Amniotic epithelial cell (primary cell): ENCODE measurements at places on chromosomes 5 and 9.
A peak's percentile ranks its signal among the peaks of the same experiment; 100 is the strongest.

DNA sequence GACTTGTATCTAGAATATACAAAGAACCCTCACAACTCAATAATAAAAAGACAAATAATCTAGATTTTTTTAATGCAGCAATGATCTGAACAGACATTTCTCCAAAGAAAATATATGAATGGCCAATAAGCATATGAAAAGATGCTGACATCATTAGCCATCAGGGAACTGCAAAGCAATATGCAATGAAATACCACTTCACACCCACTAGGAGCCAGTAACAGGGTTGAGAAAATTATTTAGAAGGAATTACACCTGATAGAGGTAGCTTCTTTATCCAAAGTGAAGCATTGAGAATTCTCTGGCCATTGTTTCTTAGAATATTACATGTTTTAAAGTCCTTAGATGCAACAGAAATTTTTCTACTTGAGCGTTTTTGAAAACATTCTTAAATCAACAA lies 316.9 kb downstream of the KCNN2 start:
- no peak for DNase-seq

GRCh38 chr5:74243634-74244033 lies 396.9 kb downstream of the ENC1 start:
- DNase-seq: peak; percentile 60

DNA sequence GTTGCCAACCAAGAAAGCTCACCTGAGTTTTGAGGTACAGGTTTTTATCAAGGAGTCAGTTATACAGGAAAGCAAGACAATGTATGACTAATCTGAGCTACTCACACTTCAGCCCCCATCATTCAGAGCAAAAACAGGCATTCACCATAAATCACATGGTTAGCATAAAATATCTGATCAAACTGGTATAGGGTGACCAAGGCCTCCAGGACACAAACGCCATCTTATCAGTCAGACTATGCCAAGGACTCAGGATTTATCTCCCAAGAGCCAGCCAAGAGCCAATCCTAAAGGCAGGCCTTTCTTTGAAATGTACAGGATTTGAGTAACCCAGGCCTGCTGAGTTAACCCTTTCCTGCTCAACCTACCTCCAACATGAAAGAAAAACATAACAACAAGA lies 313.0 kb upstream of the NREP start:
- DNase-seq: no peak

DNA sequence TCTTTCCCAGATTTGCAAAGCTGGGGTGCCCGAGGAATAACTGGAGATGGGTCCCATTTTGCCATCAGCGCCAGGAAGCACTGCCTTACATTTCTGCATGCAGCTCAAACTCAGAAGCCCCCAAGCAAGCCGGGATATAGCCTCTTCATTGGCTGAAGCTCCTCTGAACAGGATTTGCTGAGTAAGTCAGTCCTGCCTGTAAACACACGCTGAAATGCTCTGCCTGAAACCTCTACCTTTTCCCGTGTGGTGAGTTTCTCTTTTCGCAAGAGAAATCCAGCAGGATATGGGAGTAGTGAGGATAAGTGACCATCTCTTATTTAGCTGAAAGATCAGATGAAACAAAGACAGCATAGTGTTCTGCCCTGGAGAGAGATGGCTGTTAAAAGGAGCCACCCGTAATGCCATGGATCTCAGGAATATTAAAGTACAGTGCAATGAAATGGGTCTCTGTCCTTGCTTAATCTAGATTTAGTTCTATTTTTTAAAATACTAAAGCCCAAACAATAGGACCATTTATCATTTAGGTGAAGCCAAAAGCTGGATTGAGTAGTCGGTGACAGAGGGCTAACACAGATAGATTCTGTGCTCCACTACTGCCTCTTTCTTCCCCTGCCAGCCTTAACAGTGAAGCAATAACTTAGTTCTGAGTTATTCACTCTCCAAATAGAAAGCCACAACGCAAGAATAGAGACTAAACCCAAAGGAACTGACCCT lies 177.5 kb upstream of the PPP2R2B start:
- DNase-seq: no peak

GRCh38 chr5:20680718-20681302 lies 692.8 kb upstream of the CDH18 start:
- DNase-seq: no peak

DNA sequence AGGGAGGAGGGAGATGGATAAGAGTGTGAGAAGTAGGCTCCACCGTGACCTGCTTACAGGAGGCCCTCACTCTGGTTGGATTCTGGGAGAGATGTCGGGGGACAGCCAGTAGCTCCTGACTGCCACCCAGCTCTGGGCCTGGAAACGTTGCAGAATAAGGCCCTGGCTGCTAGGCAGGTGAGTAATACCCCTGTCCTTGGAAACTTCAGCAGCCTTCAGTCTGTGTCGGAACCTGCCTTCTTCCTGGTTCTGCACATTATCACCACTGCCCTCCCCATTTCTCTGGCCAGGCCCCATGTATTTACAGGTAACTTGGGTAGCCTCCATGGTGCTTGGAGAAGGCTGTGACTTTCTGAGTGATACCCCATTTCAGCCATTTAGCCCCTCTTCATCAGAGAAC lies 26.8 kb downstream of the FAXDC2 start:
- DNase-seq: no peak

GRCh38 chr5:32230356-32231099 lies 56.4 kb upstream of the GOLPH3 start:
- DNase-seq: no peak

- no peak for DNase-seq
Observed at GRCh38 chr5:166695326-166695725, 1596.1 kb upstream of the WWC1 start.

DNA sequence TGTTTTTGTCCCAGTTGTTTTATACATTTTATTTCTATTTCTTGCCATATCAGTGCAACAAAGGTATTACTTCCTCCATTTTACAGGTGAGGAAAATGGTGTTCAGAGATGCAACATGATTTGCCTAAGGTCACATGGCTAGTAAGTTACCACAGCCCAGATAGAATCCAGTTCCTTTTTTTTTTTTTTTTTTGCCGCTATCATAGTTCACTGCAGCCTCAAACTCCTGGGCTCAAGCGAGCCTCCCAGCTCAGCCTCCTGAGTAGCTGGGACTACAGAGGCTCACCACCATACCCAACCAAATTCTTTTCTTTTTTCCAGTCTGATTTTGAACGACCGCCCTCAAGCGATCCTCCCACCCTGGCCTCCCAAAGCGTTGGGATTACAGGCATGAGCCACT lies 480 bp upstream of the CCDC69 start:
- no peak for DNase-seq

GRCh38 chr9:125984461-125984860 lies 237.3 kb downstream of the PBX3 start:
- DNase-seq: no peak

- peak; percentile 46 for DNase-seq
Observed at GRCh38 chr9:122350577-122351355, 20.1 kb upstream of the PTGS1 start.

DNA sequence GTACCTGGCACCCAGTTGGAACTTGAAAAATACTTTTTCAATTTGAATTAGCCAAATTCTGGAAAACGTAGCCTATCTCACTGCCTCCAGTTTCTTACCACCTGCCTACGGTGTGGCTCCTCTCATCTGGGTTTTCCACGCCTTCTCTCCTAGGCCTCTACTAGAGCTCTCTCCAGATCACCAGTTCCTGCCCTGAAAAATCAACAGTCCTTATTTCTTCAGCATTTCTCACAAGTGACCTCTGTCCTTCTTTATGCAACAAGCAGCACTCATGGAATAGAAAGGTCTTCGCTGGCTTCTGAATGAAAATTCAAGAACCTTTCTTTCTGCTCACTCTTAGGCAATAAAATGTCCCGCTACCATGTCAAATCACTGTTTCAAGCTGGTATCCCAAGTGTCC lies 64.8 kb downstream of the PIP5K1B start:
- no peak for DNase-seq

- no peak for DNase-seq
Observed at GRCh38 chr9:75132244-75132643, 43.9 kb downstream of the OSTF1 start.

DNA sequence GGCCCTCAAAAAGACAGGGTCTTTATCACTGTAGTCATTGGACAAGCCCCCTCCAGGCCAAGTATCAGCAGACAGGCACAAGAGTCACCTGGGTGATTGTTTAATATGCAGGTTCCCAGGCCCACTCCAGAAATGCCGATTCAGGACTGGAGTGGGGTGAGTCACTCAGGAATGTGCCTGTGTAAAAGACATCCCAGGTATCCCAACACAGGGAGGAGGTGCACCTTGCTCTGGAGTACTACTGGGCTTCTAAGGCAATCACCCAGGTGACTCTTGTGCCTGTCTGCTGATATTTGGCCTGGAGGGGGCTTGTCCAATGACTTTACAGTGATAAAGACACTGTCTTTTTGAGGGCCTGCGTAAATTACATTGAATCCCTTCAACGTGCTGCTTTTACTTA lies 40.6 kb downstream of the ACTL7B start:
- DNase-seq: no peak

DNA sequence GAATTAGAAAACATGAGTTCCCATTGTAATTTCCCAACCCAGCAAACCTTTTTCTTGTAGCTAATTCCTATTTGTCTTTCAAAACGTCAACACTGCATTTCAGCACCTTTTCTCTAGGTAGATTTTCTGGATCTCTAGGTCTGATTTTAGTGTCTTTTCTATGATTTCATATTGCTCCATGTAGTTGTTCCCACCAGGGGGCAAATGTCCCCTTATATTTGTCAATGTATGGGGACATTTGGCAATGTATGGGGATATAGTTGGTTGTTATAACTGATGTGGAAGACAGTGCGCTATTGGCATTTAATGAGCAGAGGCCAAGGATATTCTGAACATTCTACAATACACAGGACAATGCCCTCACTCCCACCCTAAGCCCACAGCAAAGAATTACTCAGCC lies 273.9 kb upstream of the ADRA1B start:
- no peak for DNase-seq

DNA sequence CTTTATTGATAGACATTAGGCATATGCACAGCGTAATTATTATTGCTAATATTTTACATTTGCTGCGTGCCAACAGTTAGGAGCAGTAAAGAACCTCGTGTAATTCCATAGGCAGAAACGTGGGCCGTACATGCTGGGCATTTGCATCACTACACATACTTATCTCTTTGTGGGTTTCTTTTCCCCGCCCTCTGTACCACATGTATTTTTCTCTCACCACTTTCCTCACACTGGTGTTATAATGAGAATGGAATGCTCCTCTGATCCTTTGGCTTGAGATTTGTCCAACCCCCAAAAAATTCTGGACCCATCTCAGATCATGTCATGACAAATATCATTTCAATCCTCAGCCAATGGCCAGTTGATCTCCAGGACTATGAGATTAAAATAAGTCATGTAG lies 1952.6 kb upstream of the WWC1 start:
- DNase-seq: peak; percentile 90

DNA sequence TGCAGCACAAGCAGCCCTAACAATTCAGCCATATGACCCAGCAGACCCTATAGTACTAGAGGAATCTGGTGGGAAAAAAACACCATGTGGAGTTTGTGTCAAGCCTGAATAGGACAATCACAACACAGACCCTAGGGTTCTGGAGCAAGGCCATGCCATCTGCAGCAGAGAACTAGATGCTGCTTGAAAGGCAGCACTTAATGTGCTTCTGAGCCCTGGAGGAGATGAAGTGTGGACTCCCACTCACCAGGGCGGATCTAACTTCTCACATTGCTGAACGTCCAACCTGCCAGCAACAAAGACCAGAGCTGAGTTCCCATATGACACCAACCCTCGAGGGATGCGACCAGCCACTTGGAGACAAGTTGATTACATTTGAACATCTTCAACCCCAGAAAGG lies 43.2 kb downstream of the GABBR2 start:
- DNase-seq: no peak

GRCh38 chr9:137750007-137750406 lies 127.6 kb upstream of the CACNA1B start:
- DNase-seq: no peak

GRCh38 chr9:134751622-134752021 lies 110.0 kb downstream of the COL5A1 start:
- DNase-seq: no peak

GRCh38 chr9:107759823-107760166 lies 270.2 kb upstream of the KLF4 start:
- DNase-seq: no peak

GRCh38 chr9:107647611-107648010 lies 158.0 kb upstream of the KLF4 start:
- no peak for DNase-seq

GRCh38 chr5:22044229-22044628 lies 808.9 kb downstream of the CDH12 start:
- DNase-seq: no peak

DNA sequence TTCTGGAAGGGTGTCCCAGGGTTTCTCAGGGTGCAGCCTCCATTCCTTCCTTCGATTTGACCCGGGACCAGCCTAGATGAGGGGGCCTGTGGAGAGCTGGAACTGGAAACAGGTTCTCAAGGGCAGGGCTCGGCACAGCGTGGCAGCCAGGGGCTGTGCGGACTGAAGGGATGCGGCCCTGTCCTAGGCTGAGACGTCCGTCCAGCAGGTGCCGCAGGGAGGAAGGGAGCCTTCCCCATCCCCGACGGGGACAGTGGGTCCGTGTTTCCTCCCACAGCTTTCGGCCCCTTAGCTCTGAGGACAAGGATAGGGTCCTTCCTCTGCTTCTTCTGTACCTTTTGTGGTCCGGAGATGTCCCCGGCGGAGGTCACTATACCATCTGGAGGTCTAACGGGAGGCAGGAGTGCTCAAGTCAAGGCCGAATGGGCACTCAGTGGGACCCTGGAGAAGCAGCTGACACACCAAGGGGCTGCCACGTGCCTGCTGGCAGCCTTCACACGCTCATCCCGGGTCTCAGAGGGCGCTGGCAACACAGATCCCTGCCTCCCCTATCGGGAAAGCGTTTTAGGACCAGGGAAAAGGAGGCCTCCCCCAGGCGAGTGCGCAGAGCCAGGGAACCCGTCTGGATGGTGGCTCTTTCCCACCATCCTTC lies 49.9 kb downstream of the USP20 start:
- no peak for DNase-seq

GRCh38 chr9:134652291-134653225 lies 11.0 kb downstream of the COL5A1 start:
- DNase-seq: no peak

GRCh38 chr5:44875661-44876605 lies 67.2 kb downstream of the MRPS30 start:
- peak; percentile 0 for DNase-seq
